ENCODE measurements at places on chromosomes 16 and 17.
A peak's percentile ranks its signal among the peaks of the same experiment; 100 is the strongest.

GRCh38 chr17:8656693-8657092 is 26.2 kb upstream of the MYH10 start:
- no peak for DNase-seq

GRCh38 chr16:30874821-30875717 is 18.8 kb downstream of the BCL7C start:
- peak; percentile 79 for DNase-seq

- DNase-seq = no peak
Measured at GRCh38 chr16:88886845-88887521, 20.5 kb upstream of the PABPN1L start.

GRCh38 chr17:54891176-54891821 is 9.4 kb upstream of the TOM1L1 start:
- no peak for DNase-seq

- no peak for DNase-seq
Measured at GRCh38 chr16:71493213-71493612, 4.1 kb upstream of the ZNF19 start.

DNA sequence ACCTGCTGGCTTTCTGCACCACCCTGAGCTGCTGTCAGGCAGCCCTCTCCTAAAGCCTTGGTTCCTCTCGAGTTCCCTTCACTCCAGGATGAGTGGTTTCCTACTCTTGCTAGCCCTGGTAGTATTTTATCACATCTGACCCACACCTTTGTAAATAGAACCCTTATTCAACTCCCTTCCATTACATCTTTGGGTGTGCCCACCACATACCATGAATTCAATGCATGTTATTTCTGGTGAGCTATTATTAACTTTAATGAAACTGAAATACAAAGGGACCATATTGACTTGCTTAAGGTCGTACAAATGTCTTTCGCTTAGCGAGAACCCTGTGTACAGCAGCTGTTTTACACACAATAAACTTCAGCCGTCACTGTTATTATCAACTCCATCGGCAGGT is 521.3 kb downstream of the GRIN2A start:
- DNase-seq = no peak

DNA sequence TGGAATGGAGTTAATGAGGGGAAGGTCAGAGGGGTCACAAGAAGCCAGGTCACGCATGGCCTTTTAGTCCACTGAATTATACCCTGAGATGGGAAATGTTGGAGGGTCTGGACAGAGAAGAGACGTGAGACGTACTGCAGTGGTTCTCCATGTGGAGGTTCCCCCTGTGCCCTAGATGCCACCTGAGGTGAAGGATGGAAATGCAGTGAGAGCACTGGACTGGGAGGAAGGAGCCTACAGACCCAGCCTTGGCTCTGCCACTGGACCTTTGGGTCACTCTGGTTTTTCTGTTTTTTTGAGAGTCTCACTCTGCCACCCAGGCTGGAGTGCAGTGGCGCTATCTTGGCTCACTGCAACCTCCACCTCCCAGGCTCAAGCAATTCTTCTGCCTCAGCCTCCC is 1.8 kb upstream of the PLSCR3 start:
- DNase-seq = no peak

- no peak for DNase-seq
Measured at GRCh38 chr17:10368561-10368960, 4.2 kb downstream of the MYH13 start.

GRCh38 chr16:30444231-30445148 is 1.2 kb downstream of the SEPHS2 start:
- no peak for DNase-seq

GRCh38 chr16:57276596-57276995 is 7.9 kb downstream of the PLLP start:
- DNase-seq = no peak

DNA sequence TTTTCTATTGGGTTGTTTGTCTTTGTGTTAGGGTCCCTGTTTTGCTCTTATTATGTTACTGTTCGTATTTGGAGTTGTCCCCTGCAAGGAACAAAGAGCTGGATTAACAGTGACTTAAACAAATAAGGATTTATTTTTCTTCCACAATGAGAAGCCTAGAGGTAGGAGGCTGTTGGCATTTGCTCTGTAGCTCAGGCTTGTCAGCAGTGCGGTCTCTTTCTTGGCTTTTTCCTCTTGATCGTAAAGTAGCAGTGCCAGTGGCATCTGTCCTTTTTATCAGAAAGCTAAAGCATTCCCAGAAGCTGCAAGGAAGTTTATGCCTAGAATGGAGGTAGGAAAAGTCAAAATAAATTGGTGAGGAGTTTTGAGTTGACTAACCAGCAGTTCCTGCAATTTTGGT is 154.1 kb downstream of the HS3ST4 start:
- DNase-seq = no peak

DNA sequence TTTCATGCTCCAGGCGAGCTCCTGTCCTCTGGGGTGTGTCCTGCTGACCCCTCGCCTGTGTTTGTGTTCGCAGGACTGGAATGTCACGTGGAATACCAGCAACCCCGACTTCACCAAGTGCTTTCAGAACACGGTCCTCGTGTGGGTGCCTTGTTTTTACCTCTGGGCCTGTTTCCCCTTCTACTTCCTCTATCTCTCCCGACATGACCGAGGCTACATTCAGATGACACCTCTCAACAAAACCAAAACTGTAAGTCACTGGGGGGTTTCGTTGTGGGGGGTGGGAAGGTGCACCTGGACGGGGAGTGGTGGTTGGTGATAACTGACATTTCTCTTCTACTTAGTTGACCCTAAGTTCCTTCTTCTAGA is 58.3 kb downstream of the ABCC1 start:
- DNase-seq = no peak

GRCh38 chr17:55322453-55322985 is 57.8 kb downstream of the HLF start:
- DNase-seq = no peak

- DNase-seq = no peak
Measured at GRCh38 chr17:75301502-75302206, 12.4 kb upstream of the SLC25A19 start.

DNA sequence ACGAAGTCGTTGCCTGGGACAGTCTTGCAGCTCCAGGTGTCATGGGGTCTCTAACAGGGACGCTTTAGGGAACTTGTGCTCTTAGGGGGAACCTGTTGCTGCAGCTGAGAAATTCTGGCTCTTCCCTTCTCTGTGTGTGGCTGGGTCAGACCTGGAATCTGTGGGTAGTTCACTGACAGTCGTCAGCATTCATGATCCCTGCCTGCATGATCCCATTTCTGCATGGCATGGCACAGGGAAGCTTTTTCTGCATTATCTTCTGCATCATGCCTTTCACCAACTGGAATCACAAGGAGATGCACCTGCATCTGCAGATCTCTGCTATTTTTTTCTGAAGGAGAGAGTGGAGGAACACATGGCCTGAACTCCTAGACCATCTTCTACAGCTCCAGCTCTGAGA is 85.6 kb downstream of the SOX9 start:
- DNase-seq = no peak

DNA sequence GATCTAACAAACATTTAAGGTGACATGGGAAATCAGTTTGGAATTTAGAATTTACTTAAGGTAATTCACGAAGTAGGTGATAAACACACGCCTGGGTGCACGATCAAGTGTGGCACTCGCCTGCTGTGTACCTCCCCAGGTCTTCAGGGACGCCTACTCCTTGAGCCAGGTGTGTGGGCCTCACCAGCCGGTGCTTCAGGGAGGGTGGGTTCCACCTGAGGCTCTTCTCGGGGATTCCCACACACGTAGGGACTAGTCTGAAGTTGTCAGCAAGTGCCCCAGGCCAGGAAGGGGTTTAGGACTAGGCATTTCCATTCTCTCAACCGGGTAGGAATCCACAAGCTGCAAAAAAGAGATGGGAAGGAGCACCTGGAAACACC is 9.8 kb upstream of the NAT9 start:
- DNase-seq = no peak

- DNase-seq = no peak
Measured at GRCh38 chr17:19449656-19450055, 38.6 kb downstream of the RNF112 start.

GRCh38 chr17:28372203-28372944 is 880 bp downstream of the SARM1 start:
- DNase-seq = no peak

GRCh38 chr16:88293097-88293496 is 89.7 kb upstream of the ZNF469 start:
- DNase-seq = no peak

GRCh38 chr17:49521088-49521450 is 26.0 kb downstream of the NGFR start:
- no peak for DNase-seq

DNA sequence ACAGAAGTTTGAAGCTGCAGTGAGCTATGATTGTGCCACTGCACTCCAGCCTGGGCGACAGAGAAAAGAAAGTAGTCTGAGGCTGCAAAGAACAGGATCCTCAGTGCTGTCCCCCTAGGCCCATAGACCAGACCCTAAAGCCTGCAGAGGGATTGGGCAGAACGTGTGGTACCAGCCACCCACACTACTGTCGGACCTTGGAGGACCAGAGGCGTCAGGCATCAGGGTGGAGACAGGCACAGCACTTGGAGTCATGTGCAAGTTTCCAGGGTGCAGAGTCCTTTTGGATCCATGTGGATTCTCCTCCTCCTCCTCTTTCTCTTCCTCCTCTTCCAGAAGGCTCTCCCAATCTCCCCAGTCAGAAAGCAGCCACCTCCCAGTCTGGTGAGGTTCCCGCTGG is 2.2 kb downstream of the SDR42E2 start:
- DNase-seq = no peak

GRCh38 chr17:29583324-29584248 is 5.9 kb downstream of the GIT1 start:
- no peak for DNase-seq

GRCh38 chr16:49016461-49016860 is 265.2 kb downstream of the CBLN1 start:
- no peak for DNase-seq

- DNase-seq = no peak
Measured at GRCh38 chr17:66975188-66975587, 10.7 kb downstream of the CACNG4 start.

DNA sequence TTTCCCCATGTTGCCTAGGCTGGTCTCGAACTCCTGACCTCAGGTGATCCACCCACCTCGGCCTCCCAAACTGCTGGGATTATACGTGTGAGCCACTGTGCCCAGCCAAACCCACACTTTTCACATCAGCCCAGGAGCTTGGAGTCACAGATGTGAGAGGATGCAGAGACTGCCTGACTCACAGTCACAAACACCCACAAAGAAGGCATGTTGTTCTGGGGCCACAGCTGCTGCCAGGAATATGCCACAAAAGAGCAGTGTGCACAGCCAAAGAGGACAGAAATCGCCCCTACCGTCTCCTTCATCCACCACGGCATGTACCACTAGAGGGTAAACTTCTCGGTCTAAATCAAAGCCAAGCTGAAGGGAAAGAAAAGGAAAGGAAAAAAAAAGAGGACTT is 25.1 kb upstream of the FOXJ1 start:
- DNase-seq = no peak

DNA sequence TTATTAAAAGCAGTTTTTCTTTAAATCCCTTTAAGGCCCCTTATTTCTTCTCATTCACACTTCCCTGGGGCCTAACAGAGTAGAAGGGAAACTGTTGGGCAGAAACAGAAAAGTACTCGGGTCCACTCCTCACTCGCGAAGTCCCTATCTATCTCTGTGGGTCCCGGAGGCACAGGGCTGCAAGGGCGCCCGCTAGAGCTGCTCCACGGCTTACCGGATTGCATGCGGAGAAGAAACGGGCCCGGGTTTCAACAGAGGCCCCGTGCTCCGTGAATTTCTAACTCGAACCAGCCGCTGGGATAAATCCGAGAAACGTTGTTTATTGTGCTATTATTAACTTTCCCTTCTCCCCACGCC is 4.3 kb downstream of the CBLN1 start:
- no peak for DNase-seq

GRCh38 chr16:3570420-3571062 is 6.7 kb downstream of the NLRC3 start:
- DNase-seq = no peak

DNA sequence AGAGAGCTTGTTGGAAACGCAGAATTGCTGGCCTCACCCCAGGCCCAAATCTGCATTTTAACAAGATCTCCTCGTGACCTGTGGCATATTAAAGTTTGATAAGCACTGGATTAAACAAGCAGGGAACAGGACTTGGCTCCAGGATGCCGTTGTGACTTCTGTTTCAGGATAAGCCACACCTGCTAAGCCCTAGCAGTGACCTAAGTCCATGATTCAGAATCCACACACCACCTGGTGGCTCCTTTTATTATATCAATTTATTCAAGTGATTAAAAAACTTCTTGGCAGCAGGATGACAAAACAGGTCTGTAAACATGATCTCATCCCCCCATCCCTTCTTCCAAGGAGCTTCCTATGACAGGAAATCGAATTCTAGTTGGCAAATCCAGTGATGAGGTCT is 9.1 kb downstream of the NAGPA start:
- no peak for DNase-seq

- DNase-seq = no peak
Measured at GRCh38 chr16:76059186-76059585, 218.0 kb upstream of the CNTNAP4 start.

DNA sequence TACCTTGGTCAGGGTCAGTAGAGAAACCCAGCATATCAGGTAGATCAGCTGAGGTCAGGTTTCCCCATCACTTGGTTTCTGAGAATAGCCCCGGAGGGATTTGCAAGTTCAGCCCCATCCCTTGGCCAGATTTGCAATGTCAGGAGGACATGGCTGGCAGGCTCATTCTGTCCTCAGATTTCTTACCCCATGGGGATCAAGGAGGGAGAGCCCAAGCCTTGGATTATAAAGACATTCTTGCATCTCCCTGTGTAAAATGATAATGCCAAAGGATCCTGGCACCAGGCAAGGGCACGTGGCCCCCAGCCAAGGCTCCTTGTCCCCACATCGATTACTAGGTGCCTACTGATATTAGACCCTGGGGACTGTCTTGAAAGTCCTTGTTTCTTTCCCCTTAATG is 53.2 kb downstream of the MYH3 start:
- DNase-seq = no peak

DNA sequence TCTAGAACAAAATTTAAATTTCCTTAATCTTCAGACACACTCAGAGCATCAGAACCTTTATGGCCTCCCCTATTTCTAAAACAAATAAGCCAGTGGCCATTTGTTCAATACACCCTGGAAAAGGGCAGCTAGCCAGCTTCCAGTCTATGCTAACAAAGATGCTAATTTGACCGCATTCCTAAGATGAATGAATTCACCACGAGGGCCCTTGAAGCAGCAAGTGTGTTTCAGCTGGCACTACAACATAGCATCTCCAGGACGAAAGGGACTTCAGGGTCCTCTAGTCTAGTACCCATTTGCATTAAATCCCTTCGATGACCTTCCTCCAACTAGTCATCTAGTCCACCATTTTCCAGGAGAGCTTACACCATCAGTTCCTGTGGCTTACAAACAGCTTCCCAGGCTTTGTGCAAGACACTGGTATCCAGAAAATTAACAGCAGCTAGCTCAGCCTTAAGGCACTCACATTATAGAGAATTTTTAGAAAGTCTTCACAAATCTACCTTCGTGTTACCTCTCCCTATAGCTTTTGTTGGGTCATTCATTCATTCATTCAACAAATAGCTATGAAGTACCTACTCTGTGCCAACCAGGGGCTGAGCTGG is 10.9 kb downstream of the KRT37 start:
- no peak for DNase-seq

GRCh38 chr17:4476017-4476416 is 22.7 kb upstream of the SPNS2 start:
- DNase-seq = no peak

- DNase-seq = no peak
Measured at GRCh38 chr16:23114131-23114904, 34.9 kb downstream of the USP31 start.
